ENCODE measurements at places on chromosomes 12 and 14.
A peak's percentile ranks its signal among the peaks of the same experiment; 100 is the strongest.

GRCh38 chr12:76232013-76232412 is 116.2 kb downstream of the BBS10 start:
- no peak for DNase-seq

- peak; percentile 90 for DNase-seq
These were observed at the start of gene RASSF8 for GRCh38 chr12:25958428-25959070. Gene RASSF8 (plus strand): TSS chr12:25958682. CDS start chr12:26055344, 96,662 bp downstream.

- DNase-seq: no peak
These were observed 64.9 kb upstream of the SYT1 start for GRCh38 chr12:78799649-78800048.

DNA sequence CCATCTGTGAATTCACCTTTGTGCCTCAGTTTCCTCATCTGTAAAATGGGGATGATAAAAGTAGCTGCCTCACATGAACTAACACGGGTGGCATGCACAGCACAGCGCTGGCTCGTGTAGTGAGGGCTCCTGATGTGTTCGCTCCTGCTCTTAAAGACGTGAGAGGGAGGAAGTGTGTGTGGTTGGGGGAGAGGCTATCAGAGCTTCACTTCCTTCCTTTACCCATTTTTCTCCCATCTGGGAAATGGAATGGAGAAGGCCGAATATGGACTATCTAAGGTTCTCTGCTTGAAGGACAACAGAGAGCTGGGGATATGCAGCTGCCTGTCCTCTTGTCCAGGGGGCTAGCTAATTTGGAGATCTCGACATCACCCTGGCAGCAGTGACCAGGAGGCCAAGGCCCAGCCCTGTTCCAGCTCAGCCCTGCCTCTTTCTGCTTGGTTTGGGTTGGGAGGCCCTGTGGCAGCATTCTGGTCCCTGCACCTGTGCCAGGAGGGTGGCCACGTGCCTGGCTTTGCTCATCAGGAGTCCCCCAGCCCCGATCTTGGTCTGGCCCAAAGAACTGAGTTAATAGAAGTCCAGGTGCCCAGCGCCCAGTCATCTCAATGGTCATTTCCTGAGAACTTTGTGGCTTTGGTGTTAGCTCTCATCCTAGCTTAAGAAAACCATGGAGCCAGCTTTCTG is 44.5 kb upstream of the ESRRB start:
- no peak for DNase-seq

GRCh38 chr12:80701388-80701787 is 6.0 kb upstream of the MYF6 start:
- no peak for DNase-seq

GRCh38 chr12:109578330-109578927 is 4.8 kb downstream of the MVK start:
- DNase-seq: no peak

DNA sequence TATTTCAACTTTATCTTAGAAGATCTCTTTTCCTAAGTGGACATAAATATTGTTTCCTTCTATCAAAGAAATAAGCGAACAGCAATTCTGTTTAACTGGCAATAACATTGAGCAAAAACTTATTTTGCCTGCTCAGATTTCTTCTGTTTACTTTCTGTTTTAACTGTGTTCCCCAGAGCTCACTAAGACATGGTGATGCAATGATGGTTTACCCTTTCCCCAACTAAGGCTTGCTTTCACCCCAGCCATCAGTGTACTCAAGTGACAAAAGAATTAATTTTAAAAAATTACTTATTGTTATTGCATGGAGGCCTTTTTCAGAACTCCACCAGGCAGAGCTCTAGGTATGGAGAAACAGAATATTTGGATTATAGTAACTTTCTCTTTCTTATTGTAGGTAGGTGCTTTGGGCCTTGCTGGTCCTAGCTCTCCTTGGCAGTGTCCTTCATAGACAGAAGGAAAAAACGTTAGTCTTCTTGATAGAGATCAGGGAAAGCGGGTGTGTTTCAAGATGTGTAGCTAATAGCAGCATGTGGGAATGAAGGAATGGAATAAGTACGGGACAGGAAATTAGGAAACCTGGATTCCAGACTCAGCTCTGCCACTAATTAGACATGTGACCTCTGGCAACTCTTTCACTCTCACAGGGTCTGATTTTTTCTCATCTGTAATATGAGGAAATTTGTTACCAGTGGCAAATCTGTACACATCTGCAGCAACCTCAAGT is 14.6 kb upstream of the DDHD1 start:
- DNase-seq: no peak

GRCh38 chr12:127667131-127667685 is 599.8 kb upstream of the TMEM132C start:
- DNase-seq: no peak

DNA sequence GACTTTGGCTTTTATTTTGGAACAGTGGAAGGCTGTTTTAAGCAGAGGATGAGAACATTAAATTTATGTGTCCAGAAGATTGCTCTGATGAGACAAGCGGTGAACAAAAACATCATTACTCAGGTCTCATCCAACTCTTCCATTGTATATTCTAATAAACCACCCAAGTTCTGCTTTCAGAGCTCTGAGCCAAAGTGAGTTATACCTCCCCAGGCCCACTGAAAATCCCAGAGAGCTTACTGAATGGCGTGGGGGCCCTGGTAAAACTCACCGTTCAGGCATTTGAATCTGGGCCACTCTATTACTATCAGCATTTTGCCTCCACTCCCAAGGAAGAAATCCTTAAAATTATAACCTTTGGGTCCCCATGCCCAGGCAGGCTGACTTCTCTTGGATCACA is 122.0 kb upstream of the HIF1A start:
- no peak for DNase-seq

- DNase-seq: no peak
These were observed 62.9 kb upstream of the ATP2A2 start for GRCh38 chr12:110217996-110218674.

DNA sequence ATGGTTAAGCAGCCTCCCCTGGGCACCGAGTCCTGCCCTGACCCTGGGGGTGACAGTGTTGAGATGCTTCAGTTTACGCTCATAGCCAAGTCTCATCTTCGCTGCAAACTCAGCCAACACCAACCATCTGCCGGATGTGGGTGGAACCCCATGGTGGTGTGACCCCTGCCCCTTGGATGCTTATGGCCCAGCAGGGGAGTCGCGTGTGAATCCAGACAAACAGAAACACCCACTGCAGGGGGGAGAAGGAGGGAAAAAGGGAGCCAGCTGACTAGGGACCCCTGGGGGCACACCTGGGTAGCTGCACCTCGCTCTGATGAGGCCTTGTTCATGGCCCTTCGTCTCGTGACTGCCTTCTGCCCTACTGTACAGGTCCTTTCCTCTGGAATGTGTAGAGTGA is 23.8 kb downstream of the AACS start:
- DNase-seq: no peak

DNA sequence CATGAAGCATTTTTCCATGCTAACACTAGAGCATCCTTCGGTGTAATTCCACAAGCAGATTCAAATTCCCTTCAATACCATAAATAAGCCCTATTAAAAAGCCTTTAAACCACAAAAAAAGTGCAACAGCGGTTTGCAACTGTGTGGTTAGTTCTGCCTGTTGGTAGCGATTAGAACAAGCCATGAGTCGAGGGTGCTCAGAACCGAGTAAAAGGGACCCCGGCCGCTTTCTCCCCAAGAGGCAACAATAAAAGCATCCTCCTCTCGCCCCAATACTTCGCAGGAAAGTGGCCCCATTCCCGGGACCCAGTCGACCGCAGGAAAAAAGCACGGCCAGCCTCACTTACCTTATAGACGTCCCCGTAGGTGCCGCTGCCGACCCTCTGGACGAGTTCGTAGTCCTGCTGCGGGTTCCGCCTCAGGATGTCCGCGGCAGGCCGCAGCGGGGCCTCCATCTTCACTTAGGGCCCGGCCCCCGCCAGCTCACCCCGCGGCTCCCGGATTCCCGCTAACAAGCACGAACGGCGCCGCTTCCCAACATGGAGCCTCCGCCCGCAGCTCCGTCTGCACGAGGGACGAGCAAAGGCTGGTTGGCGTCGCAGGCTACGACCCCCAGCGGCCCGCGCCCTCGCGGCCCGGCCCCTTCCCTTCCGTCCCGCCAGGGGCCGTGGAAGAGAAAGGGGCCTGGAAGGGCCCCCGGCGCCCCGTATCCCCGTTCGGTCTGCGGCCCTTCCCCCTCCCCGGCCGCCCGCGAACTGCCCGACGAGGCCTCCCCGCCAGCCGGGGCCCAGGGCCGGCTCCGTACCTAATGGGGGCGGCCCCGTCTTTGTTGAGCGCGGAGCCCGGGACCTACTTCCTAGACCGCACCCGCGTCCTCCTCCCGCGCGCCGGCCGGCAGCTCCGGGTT is 521 bp downstream of the MAP4K5 start:
- DNase-seq: peak; percentile 60

DNA sequence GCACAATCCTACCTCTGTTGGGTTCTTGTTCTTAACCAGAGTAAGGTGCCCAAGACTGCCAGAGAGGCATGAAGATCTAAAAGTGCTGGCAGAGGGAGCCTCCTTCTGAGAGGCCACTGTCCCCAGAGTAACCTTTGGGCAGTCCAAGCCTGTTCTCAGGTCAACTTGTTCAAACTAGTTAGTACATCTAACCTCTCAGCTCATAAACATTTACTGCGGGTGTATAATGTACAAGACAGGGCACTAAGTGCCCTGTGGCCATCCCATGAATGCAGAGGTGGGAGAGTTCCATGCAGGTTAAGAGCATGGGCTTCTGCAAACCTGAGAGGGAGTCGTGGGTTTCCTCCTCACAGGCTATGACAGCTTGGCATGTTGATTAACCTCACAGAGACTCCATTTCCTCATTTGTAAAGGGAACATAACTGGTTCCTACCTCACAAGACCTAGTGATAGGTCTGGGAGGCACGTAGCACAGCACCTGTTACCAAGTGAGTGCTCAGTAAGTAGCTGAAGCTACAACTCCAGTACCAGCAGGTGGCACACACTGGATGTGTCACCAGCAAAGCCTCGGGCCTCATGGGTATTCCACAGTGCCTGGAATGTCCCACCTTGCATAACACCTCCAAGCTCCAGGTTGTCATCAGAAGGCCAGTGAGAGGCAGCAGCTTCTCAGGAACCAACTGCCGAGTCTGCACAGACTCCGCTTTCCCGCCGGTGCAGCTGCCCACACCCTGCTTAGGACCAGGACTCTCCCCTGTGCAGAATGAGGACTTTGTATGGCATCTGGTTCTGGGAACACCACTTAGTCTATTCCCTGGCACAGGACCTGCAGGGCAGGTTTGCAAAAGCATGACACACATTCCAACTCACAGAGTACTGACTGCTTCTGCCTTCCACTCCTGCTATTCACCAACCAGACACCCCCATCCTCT is 4.4 kb downstream of the VDR start:
- no peak for DNase-seq

GRCh38 chr12:42448841-42449240 is 122.9 kb downstream of the PPHLN1 start:
- DNase-seq: no peak

DNA sequence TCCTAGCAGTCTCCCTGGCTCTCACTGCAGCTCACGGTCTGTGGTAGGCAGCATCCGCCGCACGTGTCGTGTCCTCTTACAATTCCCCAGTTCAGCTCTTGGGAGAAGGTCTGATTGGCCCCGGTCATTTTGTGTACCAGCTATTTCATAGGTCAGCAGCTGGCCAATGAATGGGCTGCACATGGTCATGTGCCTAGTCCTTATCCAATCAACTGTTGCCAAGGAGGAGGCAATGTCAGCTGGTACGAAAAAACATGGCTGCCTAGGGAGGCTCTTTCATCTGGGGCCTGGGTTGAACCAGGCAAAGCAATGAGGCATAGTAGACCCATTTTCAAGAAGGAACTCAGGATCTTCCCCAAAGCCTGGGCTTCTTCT is 46.1 kb downstream of the RNFT2 start:
- no peak for DNase-seq

- no peak for DNase-seq
These were observed 17.9 kb downstream of the PLD4 start for GRCh38 chr14:104942586-104942985.

GRCh38 chr12:6167327-6168280 is 32.6 kb upstream of the CD9 start:
- DNase-seq: peak; percentile 93

DNA sequence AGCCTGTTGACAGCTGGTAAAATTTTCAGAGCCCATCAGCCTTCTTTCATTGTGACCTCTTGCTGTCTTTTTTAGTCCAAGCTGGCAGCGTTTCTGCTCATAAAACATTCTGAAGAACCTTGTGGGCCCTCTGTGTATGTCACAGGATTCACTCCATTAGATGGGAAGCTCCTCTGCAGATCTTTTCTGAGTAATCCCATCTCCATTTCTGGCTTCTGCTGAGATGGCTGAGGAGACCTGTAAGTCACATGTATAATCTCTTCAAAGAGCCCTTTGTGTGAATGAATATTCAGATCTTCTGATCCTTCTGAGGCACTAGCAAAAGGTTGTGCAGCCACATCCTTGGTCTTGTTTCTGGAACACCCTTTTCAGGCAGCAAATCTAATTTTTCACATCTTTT is 2.8 kb downstream of the RXYLT1 start:
- no peak for DNase-seq

GRCh38 chr12:52439420-52439819 is 5.2 kb upstream of the KRT75 start:
- DNase-seq: no peak

DNA sequence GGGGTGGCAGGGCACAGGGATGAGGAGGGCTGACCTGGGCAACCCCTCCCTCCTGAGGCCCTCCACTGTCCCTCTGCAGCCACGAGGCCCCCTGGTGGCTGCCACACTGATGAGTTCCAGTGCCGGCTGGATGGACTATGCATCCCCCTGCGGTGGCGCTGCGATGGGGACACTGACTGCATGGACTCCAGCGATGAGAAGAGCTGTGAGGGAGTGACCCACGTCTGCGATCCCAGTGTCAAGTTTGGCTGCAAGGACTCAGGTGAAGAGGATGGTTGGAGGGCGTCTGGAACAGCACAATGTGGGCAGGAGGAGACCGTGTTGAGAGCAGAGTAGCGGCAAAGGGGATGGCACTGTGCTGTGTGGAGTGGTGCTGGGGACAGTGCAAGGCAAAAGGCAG is 25.7 kb upstream of the LRP1-AS start:
- peak; percentile 30 for DNase-seq

DNA sequence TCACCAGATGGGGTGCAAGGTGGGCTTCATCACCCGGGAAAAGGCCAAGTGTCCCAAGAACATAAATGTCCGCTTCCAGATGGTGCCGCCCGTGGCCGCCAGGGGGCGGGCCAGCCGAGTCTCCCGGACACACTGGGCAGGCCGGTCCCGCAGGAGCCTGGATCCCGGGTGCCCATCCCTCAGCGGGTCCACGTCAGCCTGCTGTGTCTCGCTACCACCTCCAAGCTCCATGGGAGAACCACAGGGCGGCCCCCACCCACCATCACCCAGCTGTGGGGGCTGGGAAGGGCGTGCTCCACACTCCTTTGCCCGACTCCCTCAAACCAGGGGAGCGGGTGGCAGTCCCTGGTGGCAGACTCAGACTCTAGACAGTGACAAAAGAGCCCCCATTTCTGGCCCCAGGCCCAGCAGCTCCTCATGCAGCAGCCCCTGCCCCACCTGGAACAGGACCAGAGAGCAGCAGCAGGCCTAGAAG is 22.0 kb upstream of the NUDT14 start:
- peak; percentile 74 for DNase-seq

DNA sequence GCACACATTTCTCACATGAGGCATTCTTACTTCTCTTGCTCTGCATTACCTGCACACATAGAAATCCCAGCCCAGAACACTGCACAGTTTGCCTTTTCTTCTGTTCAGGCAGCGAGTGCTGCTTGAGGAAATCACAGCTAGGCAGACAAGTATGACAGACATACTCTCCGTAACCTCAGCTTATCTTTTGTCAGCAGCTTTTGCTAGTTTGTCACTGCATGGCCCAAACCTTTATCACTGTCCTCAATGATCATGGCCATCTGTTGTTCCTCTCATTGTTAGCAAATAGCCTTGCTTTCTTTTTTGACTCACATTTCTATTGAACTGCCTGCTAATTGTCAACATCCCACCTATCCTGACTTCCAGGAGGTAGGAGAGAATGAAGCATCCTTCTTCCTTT is 5.3 kb downstream of the ZNF10 start:
- DNase-seq: no peak

- DNase-seq: no peak
These were observed 21.4 kb upstream of the RCOR1 start for GRCh38 chr14:102571043-102571442.
